ENCODE measurements at places on chromosomes 7 and 10.

DNA sequence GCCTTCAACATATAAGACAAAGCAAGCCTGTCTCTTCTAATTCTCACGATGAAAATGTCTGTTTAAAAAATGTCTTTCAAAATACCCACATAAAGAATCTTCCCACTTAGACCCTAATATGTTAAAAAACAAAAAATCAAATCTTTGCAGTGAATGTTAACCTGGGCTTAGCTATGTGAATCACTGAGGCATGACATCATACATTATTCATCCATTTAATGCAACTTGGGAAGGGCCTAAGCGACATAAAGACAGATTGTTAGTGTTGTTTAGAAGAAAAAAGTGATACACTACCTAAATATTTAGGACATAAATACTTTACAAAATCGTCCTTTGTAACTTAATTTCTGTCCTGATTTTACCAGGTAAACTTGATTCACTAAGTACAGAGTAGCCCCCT is 648.5 kb upstream of the NRP1 start:
- no peak for DNase-seq

DNA sequence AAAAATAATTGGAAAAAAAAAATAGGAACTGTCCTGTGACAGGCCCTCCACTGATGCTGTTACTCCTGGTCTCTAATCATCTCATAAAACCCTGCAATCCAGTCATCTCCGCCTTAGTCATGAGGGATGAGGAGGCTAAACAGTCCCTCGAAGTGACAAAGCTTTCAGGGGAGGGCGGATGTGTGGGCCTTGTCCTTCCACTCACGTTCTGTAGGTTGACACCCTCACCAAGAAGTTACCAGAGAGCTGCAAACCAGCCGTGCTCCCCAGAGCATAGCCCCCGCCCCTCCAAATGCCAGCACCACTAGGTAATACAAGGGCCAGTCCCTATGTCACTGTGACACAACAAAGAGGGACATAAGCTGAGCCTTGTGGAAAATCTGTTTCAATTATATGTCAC is 11.9 kb downstream of the COBL start:
- DNase-seq = no peak

- no peak for DNase-seq
Measured at GRCh38 chr10:11687779-11688447, 54.3 kb upstream of the ECHDC3 start.

DNA sequence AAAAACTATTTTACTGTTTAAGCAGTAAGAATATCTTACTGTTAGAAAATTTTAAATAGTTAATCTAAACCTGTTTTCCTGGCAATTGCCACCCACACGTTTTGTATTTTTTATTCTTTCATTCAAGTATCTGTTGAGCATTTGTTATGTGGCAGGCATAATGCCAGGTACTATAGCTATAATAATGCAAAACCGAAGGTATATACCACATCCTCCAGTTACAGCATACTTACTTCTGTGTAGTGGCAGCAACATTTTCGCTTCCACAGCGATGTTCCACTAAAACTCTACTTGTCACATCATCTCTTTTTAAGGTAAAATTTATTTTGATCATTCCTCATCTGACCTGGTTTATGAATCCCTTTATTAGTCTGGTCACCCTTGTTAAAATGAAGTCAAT is 30.0 kb downstream of the WASL start:
- no peak for DNase-seq

DNA sequence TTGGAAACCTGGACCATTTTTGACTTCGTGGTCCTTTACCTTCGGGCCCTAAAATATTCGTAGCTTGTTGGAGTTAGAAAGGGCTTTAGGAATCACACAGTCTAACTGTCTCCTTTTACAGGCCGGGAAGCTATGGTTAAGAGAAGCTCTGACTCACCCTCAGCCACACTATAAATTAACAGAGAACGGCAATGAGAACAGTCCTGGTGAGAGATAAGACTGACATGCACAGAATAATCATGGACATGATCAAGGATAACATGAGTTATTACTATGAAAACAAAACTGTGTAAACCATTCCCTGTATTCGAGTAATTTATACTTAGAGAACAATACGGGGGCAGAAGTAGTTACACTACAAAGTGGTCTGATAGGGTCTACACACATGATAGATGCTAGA is 162.5 kb upstream of the MALRD1 start:
- no peak for DNase-seq

GRCh38 chr7:147023440-147023839 is 906.8 kb downstream of the CNTNAP2 start:
- no peak for DNase-seq

DNA sequence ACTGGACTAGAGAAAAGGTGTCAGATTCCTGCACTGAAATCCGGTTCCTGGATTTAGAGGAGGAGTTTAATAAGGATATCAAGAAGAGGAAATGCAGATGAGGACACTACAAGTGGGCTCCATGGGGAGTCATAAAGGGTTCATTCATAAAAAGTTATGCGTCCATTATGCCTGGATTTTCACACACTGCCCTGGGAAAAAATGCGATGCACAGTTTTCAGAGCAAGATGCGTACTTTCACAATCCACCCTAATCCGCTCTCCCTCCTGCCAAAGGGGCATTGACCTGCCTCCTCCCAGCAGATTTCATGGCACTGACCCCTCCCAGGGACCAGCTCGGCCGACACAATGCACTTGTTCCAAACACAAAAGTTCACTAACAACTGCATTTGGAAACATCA is 42.2 kb upstream of the OPALIN start:
- DNase-seq = no peak

DNA sequence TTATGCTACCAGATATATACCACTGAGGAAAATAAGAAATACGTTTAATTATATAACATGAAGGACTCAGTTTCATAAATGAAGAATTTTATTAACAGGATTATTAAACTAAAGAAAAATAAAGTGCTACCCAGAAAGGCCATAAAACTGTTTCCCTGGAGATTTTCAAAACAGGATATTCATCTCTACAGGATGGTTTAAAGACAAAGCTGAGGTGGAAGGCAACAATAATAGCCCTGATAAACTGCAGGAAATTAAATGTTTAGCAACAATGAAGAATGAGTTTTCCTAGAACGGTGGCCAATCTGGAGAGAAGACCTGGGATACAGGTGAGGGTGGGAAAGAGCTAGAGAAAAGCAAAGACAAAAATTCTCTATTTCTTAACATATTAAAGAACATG is 11.9 kb downstream of the RHEB start:
- DNase-seq = no peak

- no peak for DNase-seq
Measured at GRCh38 chr10:72812415-72812752, 81.2 kb upstream of the OIT3 start.

- no peak for DNase-seq
Measured at GRCh38 chr7:74493295-74493694, 39.6 kb downstream of the GTF2IRD1 start.

- no peak for DNase-seq
Measured at GRCh38 chr7:158647475-158647792, 57.2 kb downstream of the NCAPG2 start.

GRCh38 chr7:71308096-71308495 is 176.2 kb downstream of the GALNT17 start:
- peak; percentile 22 for DNase-seq

- DNase-seq = no peak
Measured at GRCh38 chr7:121279060-121279620, 49.7 kb upstream of the WNT16 start.

DNA sequence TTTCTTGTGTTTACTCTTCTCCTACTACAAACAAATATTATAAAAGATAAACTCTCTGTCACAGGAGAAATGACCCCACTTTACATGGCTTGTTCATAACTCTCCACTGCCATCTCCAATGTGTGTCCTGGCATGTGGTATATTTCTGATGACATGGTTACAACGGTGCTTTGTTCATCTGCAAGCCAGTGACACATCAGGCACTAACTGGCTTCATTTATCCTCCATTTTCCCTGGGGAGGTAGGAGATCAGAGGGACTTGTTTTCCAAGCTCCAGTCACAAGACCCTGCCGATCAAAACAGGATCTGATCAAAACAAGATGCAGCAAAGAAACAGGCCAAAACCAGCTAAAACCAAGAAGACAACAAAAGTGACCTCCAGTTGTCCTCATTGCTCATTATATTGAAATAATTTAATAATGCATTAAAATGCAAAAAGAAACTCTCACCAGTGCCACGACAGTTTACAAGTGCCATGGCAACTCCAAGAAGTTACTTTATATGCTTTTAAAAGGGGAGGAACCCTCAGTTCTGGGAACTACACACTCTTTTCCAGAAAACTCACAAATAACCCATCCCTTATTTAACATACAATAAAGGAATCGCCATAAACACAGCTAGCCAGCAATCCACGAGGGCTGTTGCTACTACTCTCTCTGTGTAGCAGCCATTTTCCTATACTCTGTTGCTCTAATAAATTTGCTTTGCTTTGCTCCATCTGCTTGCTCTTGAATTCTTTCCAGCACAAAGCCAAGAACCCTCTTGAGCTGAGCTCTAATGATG is 224.2 kb downstream of the XPNPEP1 start:
- no peak for DNase-seq

- no peak for DNase-seq
Measured at GRCh38 chr7:87057210-87057609, 2.2 kb downstream of the ELAPOR2 start.

DNA sequence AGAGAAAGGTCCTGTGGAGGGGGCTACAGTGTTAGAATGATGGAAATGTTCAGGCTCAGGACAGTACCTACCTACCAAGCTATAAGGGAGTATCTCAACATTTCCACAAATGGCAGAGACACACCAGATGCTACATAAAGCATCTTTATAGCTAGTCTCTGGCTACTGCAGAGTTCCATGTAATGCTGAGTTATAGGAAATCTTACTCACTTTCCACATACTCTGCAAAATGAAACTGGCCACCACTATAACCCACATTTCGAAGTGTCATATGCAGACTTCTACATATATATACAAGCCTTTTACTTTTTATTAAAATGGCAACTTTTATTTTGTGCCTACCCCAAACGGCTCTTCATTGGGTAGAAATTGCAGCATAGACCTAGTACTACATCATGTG is 85.5 kb downstream of the FAS start:
- no peak for DNase-seq

GRCh38 chr7:34396437-34397064 is 261.5 kb upstream of the NPSR1 start:
- no peak for DNase-seq

DNA sequence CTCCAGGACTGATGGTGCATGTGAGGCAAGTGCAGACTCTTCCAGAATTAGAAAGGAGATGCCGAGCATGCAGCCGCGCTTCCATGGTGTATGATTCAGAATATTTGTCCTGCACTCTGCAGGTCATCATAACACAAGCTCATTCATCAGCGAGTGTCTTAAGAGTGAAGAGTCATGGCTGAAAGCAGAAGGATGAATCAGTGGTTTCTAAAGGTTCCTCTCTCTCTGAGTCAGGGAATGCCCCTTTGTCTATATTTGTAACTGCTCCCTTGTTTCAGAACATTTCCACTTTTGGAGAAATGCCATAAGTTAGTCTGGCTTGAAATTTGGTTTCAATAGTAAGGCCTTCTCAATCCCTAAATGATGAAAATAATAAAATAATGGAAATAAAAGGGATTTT is 52.3 kb downstream of the HECW1 start:
- no peak for DNase-seq

- DNase-seq = no peak
Measured at GRCh38 chr10:78441694-78442093, 408.0 kb downstream of the RPS24 start.

- no peak for DNase-seq
Measured at GRCh38 chr10:32217216-32217615, 129.7 kb downstream of the EPC1 start.

DNA sequence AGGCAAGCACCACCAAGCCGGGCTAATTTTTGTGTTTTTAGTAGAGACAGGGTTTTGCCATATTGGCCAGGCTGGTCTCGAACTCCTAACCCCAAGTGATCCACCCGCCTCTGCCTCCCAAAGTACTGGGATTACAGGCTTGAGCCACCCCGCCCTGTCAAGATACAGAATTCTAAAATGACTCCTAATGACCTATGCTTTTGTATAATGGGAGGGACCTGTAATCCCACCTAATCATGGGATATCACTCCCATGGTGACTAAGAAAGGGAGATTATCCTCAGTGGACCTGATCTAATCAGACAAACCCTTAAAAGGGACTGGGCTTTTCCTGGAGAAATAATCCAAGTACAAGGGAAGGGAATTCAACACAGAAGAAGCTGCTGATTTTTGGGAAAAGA is 28.8 kb downstream of the SAMD8 start:
- DNase-seq = no peak

DNA sequence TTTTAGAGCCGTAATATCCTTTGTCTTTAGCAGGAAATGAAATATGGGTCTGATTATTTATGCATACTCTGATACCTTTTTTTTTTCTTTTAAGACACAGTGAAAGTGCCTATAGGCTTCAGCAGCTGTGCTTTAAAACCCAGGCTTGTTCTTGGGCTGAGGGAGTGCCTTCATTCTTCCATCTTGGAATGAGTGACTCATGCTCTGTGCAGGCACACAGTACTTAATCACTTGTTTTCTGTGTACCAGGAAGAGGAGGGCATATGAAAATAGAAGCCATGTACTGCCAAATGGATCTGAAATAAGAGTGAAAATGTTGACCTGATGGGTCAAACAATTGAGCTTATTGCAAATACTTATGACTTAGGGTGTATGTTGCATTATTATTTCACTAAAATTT is 12.0 kb downstream of the INPP5F start:
- no peak for DNase-seq

- no peak for DNase-seq
Measured at GRCh38 chr10:12806228-12807095, 195.1 kb downstream of the CCDC3 start.

DNA sequence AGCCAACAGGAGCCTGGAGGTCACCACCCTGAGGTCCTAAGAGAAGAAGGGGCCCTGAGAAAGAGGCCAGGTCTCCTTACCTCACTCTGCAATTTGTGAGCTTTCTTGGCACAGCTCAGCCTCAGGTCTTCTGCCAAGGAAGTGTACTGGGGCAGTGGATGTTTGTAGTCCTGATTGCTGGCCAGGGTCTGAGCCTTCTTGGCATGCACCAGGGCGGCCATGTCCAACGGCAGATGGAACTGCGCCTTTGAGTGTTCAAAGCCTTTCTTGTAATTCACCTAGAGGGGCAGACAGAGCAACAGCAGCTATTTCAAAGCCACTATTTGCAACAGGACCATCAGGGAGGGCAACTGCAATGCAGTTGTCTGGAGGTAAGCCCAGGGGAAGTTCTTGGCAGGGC is 51.7 kb downstream of the NRAP start:
- peak; percentile 43 for DNase-seq

GRCh38 chr7:142959202-142959601 is 3.0 kb downstream of the KEL start:
- DNase-seq = no peak

GRCh38 chr7:104414216-104414615 is 85.8 kb downstream of the LHFPL3 start:
- no peak for DNase-seq

- DNase-seq = peak; percentile 6
Measured at GRCh38 chr10:43049081-43049551, 27.8 kb upstream of the RET start.

DNA sequence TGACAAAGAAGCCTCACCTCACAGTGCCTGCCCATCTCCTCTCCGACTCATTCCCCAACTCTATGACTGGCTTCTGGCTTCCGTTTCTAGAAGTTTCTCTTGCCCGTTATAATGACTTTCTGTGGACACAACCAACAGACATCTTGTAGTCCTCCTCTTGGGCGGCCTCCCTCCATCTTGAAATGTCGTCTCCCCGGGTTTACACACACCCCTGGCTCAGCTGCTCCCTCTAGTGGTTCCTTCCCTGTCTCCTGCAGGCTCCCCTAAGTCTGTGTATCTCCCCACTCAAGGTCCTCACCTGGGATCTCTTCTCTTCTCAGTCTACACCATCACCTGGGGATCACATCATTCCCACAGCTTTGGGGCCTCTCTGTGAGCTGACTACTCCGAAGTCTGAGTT is 123.4 kb upstream of the NEBL start:
- no peak for DNase-seq

All from left ventricle myocardium inferior (tissue), 1 donor.